Testis (tissue), 5 donors: ENCODE measurements at places on chromosomes 6 and 20. TPM values are rescaled to one million over a fixed set of nuclear protein-coding genes. Genes with fewer than 3 reads are reported as not detected.

GRCh38 chr6:120056085-120056484 lies 706.5 kb upstream of the MAN1A1 start:
- DNase-seq, result peak; percentile 20

OOEP gene
- 14.1 TPM for total RNA-seq

GRCh38 chr6:166646716-166647115 lies 19.7 kb upstream of the RPS6KA2 start:
- no peak for DNase-seq

PRR18 gene
- 0.62 TPM for total RNA-seq

- DNase-seq, result peak; percentile 38
Observed at GRCh38 chr6:33717934-33718455, 6.5 kb upstream of the UQCC2 start.

ADAM33 gene
- 61.1 TPM for total RNA-seq

DNA sequence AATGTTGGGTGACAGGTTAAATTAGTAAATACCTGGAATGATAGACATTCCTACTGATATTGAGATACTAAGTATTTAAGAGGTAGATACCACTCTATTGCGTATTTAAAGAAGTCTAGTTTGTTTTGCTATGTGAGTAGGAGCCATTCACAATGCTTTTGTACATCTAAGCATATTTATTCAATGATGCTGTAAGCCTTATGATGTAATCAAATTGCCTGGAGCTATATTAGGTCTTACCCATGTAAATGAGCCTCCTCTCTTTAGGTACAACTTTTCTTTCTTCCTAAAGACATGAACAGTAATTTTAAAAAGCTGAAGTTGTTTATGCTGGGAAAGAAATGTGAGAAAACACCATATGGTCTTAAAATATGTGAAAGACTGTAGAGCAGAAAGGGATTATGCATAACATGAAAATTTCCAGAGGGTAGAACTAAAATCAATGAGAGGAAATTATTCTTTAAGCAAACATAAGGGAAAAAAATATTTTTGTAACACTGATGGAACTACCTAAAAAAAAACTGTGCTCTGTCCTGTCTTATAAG lies 526.7 kb downstream of the EPHA7 start:
- DNase-seq, result no peak

DNA sequence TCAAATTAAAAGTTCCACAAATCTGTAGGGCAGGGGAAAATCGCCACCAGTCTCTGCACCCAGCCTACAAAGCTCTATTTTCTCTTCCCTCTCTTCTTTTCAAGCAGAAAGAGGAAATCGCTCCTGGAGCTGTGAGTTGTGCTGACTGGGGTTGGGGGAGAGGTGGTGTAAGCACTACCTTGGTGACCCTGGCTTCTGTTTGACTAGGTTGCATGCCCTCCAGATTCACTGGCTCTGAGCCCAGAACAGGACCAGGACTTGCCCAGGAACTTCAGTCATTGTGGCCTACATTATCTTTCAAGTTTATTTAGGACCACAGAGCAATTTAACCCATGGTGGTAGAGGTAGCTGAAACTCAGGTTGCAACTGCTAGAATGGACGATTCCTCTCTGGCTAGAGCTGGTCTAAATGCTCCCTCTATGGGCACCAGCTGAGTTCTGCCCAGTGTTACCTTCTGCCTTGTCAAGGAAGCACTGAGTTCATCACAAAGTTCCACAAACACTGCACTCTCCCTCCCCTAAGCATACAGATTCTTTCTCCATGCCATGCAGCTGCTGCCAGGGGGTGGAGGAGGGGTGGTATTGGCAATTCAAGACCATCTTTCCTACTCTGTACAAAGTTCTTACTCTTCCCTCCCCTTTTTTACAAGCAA lies 122.0 kb upstream of the BMP5 start:
- no peak for DNase-seq

- DNase-seq, result no peak
Observed at GRCh38 chr6:15572296-15573016, 90.4 kb downstream of the DTNBP1 start.

GRCh38 chr6:21664314-21665109 lies 71.0 kb downstream of the SOX4 start:
- peak; percentile 62 for DNase-seq

DNA sequence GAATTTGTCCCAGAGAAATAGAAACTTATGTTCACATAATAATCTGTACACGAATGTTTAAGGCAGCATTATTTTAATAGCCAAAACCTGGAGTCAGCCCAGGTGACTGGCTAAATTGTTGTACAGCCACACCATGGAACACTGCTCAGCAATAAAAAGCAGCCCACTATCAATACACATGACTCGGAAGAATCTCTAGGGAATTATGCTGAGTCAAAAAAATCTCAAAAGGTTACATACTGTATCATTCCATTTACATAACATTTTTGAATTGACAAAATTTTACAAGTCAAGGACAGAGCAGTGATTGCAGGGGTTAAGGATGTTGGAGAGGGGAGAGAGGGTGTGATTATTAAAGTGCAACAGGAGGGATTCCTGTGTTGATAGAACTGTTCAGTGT lies 163.4 kb downstream of the UBE3D start:
- no peak for DNase-seq

SUMO4 gene
- total RNA-seq, result 6.3 TPM

CRIP3 gene
- total RNA-seq, result 13.4 TPM

DNA sequence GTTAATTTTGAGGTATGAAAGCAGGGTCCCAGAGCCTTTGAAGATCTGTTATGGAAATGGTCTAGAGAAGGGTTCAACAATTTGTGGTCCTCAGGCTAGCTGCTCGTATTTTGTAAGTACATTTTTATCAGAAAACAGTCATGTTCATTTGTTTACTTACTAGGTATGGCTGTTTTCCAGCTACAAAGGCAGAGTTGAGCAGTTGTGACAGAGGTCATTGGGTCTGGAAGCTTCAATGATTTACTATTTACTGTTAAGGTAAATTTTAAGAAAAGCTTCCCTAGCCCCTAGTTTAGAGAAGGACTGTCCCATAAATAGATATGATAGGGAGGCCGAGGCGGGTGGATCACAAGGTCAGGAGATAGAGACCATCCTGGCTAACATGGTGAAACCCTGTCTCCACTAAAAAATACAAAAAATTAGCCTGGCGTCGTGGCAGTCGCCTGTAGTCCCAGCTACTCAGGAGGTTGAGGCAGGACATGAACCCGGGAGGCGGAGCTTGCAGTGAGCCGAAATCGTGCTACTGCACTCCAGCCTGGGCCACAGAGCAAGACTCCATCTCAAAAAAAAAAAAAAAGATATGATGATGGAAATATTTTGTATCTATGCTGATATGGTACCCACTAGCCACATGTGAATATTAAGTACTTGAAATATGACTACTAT lies 538.4 kb upstream of the CITED2 start:
- no peak for DNase-seq

- peak; percentile 51 for DNase-seq
Observed at GRCh38 chr20:41178904-41179432, 41.6 kb downstream of the PLCG1 start.

- DNase-seq, result no peak
Observed at GRCh38 chr20:19807946-19808330, 49.9 kb downstream of the RIN2 start.

PAK1IP1 gene
- 12.5 TPM for total RNA-seq

PTPRA gene
- total RNA-seq, result 68.9 TPM

GRCh38 chr6:42879372-42880239 lies at the start of gene RPL7L1:
RPL7L1 (plus strand) TSS chr6:42879616; CDS start chr6:42879911, 295 bp downstream.
- peak; percentile 92 for DNase-seq

- peak; percentile 67 for DNase-seq
Observed at GRCh38 chr20:5557123-5557522, 193.1 kb upstream of the SHLD1 start.

ARHGAP40 gene
- 1.5 TPM for total RNA-seq

REM1 gene
- 2.6 TPM for total RNA-seq

- no peak for DNase-seq
Observed at GRCh38 chr6:137432054-137432611, 62.1 kb downstream of the OLIG3 start.

SIRPB1 gene
- total RNA-seq, result not detected

- no peak for DNase-seq
Observed at GRCh38 chr6:128554302-128554701, 33.9 kb upstream of the PTPRK start.

DNA sequence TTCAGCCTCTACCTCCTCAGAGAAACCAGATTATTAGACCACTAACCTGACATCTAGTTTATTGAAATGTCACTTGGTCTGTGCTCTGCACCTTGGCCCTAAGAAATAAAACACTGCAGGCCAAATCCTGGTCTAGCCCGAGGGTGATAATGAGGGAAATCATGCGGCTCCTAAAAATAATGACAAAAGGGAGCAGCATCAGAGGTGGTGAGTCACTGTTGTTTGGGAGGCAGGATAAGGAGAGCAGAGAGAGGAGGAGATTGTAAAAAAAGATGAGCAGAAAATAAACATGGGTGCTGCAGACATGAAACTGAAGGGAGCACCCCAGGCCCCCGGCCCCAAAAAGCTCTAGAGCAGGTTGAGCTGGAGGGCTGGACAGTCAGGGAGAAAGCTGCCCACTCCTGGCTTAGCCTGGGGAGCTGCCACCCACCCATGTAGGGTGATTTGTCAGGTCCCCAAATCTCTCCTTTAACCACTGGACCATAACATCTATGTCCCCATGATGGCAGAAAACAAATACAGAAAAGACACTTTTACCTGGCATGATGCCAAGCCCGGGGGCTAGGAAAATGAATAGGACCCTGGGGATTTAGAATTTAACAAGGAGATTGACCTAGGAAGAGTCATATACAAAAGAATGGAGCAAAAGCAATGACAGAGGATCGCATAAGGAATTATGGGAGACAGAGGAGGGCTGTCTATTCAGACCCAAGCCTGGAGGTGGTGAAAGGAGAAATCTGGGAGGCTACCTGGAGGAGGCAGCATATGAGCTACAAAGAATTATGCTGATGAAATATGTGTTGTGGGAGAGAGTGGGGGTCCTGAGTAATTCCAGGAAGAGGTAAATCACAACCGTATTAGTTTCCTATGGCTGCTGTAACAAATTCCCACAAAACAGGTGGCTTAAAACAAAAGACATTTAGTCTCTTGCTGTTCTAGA lies 103.7 kb downstream of the SNAP25 start:
- DNase-seq, result no peak

DNA sequence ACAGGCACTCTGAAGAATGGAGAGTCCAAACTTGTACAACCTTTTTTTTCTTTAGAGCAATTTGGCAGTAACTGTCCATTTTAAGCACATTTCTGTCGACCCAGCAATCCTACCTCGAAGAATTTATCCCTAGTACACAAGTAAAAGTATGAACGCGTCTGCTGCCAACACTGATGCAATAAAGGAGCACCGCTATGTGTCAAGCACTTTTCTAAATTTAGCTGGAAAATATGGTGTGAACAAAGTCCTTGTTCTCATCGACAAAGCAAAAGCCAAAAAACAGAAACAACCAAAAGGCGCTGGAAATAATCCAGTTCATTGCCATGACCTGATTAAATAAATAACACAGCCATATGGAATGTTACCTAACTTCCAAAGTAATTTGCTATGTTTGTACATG lies 1.1 kb downstream of the DPM1 start:
- DNase-seq, result no peak

SRSF12 gene
- 14.7 TPM for total RNA-seq

TPX2 gene
- total RNA-seq, result 52.5 TPM

DNA sequence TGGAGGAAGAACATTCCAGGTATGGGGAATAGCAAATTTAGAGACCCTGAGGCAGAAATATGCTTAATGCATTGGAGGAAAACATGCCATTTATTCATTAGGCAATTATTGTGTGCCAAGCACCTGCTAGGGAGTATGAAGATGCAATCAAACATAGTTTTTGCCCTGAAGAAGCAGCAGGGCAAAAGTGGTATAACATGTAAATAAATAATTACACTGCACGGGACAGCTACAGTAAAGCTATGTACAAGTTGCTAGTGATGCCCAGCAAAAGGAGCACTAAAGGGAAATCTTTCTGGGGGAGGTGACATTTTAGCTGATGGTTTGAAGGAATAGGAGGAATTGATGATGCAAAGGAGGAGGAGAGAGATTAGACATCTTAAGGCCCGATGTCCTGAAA lies 624 bp upstream of the TJAP1 start:
- no peak for DNase-seq

DNA sequence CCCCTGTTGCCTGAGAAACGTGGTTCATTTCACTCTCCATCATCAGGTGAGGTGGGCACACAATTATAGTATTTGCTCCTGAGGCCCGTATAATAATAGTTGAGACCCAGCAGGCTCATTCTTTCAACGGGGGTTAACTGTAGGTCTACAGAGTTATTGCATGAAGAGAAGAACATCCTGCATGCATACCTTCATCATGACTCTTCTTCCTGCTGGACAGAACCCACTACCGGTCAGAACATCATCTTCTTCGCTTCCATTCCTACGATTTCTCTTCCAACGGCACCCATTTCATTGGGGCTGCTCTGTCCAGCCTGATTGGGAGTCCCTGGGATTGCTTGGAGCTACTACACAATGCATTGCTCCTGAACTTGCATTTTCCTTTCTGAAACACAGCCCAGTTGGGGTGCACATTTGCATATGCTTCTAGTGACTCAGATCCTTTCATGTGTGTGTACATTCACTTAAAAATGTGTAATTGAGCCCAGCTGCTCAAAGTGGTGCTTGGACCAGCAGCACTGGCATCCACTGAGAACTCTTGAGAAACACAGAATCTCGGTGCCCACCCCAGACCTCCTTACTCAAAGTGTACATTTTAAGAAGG lies 57.4 kb downstream of the SLC24A3 start:
- DNase-seq, result no peak

DNA sequence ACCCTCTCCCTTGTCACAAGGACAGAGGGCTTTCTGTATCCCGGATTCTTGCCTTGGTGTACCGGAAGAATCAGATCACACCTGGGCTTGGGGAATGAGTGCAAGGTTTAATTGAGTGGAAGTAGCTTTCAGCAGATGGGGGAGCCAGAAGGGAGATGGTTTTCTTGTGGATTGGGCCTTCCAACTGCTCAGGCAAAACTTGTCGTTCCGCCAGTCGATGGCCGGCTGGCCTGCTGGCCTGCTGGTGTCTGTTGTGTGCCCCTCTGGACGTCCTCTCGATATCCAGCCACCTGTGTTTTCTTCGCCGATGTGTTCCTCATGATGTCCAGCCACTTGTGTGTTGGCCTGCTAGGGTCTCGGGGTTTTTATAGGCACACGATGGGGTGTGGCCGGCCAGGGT lies 168.1 kb downstream of the CDKAL1 start:
- DNase-seq, result no peak

GRCh38 chr20:61835301-61835700 lies 230.4 kb downstream of the TAF4 start:
- DNase-seq, result no peak

DNA sequence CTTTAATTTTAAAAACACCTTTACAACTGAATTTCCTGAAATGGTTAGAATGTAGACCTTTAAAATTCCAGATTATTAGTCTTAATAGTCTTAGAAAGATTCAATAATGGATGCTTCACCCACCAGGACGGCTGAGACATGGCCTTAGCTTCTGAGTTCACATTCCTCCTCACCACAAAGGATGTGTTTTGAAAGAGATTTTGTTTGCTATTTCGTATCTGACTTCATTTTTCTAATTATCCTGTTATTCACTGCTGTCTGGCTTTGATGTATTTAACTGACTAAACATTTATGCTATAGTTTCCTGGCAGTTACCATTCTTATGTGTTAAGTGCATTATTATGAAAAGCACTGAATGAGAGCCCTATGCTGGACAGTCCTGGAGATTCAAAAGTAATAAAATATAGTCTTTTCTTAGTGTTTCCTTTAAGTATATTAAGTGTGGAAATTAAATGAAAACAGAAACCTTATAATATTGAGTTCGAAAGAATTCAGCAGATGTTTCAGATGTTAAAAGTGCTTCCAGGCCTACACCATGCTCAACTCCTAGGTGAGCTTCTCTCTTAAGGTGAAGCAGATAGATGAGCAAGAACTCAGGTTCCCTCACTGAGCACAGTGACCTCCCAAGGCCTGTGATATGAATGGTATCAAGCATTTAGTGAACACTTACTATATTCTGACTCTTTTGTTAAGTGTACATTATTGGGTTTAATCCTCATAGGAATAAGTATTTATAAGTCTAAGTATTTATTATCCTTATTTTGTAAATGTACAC lies 40.3 kb downstream of the MAP3K4 start:
- DNase-seq, result no peak
